WTC11 (cell line): ENCODE measurements at places on chromosomes 2 and 18.
A peak's percentile ranks its signal among the peaks of the same experiment; 100 is the strongest.

- peak; percentile 7 for DNase-seq
Measured at GRCh38 chr2:71530211-71530610, 76.8 kb downstream of the DYSF start.

DNA sequence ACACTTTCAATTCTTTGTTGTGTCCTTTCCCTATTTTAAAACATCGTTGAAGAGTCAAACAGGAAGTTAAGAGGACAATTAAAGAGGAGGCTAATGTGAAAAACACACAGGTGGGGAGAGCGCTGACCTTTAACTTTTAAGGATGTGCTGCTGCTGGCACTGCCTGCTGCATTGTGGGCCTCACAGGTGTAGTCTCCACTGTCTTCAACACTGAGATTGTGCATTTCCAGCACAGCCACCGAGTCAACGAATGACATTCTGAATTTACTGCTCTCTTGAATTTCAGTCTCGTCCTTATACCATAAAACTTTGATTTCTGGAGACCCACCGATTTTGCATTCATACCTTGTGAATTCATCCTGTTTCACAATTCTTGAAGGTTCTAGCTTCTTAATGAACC lies 91.9 kb downstream of the TTN start:
- no peak for DNase-seq

GRCh38 chr18:76866666-76867065 lies 44.3 kb downstream of the ZNF236 start:
- DNase-seq: no peak

- no peak for DNase-seq
Measured at GRCh38 chr2:234512884-234513669, 16.2 kb upstream of the ARL4C start.

DNA sequence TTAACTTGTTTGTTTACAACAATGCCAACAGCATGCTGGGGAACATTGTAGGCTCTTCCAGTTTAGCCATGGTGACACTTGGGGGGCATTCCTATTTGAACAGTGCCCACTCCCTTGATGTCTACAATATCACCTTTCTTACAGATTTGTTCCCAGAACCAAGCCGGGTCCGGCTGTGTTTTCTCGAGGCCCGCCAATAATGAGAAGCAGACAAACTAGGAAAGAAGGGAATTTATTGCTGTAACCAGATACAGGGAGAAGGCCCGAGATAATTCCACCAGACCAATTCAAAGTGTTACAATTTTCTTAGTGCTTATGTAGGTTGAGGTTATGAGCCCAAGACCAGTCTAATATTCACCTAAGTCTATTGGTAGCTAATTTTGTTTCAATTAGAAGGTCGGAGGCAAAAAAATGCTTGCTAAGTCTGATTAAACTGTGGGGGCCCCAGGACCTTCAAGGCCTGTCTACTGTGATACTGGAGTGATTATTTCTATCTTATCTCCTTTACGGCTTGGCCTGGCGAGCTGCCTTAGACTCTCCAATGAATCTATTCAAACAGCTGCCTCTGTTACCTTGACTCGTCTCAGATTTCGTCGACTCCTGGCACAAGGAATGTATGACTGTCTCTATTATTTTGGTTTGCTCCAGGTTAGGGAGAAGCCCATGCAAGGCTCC lies 59.1 kb upstream of the PSME4 start:
- DNase-seq: no peak

DNA sequence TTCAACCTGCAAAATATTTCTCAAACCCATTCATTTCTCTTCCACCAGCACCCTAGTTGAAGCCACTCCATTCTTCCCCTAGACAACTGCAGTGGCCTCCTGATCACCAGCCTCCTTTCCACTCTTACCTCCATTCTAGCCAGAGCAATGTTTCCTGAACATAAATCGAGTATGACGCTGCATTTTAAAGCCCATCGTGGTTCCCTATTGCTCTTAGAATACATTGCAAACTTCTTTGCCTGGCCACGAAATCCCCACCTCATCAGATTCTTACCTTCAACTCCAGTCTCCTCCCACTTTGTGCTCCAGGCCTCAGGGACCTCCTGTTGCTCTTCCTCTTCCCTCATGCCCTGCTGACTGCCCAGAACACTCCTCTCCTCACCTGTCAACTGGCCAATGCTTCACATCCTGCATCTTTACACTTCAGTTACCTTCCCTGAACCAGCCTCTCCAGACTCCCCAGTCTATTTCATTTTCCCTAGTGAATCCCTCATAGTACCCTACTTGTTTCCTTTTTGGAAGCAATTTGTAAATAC lies 176.5 kb upstream of the CTAGE1 start:
- DNase-seq: no peak

DNA sequence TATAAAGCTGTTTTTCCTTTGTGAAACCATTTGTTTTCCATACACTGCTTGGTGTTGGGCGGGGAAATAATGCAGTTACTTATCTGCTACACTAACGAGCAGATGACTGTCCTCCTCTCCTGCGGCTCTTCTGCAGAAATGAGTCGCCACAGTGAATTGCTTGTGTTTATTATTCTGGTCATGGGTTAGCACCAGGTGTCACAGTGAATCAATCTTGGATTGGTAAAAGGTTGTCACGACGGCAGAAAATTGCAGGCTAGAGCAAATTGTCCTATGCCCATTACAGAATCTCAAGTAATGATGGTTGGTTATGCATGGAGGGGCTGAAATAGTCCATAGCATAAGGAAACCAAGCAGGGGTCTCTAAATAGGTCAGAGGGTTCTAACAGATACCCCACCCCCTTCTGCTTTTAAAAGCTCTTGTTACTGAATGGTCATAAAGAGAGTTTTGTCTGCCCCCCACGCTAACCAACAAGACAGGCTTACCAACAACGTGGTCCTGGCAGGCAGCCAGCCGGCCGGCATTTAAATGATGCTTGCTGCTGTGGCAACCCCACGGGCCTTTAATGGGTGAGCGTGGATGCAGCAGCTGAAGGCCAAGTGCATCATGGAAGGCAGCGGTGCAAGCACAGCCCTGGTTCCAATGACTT lies 29.5 kb downstream of the RAB31 start:
- DNase-seq: no peak

DNA sequence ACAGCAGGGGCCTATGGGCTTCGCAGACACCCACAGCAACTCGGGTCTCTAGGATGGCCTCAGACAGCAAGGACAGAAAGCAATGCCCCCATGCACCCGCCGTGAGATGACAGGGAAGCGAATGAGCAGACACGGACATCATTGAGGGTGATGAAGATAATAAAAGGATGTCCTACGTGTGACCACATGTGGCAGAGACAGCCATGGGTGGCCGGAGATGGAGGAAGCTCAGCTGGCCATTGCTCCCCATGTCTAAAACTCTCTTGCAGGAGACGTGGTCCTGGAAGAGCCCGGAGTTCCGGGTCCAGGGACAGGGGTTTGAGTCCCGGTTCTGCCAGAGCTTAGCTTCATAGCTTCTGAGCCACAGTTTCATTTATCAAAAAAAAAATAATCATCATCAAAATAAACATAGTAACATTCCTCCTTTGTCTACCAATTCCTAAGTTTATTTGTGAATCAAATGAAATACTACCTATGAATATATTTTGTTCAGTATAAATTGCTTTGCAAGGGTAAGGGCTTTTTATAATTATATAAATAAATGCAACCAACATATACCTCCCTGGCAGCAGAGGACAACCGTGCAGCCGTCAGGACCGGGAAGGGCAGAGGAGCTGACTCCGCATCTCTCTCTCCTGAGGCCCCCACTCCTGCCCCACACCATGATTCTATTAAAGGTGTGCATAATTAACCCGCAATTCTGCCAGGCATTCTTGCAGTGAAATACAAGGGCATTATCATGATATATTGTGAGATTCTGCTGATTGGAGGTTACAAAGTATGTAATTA lies 401.4 kb upstream of the MYT1L start:
- DNase-seq: no peak

- no peak for DNase-seq
Measured at GRCh38 chr2:220959391-220959802, 612.7 kb downstream of the EPHA4 start.

GRCh38 chr2:200702646-200703118 lies 109.0 kb upstream of the BZW1 start:
- DNase-seq: no peak

DNA sequence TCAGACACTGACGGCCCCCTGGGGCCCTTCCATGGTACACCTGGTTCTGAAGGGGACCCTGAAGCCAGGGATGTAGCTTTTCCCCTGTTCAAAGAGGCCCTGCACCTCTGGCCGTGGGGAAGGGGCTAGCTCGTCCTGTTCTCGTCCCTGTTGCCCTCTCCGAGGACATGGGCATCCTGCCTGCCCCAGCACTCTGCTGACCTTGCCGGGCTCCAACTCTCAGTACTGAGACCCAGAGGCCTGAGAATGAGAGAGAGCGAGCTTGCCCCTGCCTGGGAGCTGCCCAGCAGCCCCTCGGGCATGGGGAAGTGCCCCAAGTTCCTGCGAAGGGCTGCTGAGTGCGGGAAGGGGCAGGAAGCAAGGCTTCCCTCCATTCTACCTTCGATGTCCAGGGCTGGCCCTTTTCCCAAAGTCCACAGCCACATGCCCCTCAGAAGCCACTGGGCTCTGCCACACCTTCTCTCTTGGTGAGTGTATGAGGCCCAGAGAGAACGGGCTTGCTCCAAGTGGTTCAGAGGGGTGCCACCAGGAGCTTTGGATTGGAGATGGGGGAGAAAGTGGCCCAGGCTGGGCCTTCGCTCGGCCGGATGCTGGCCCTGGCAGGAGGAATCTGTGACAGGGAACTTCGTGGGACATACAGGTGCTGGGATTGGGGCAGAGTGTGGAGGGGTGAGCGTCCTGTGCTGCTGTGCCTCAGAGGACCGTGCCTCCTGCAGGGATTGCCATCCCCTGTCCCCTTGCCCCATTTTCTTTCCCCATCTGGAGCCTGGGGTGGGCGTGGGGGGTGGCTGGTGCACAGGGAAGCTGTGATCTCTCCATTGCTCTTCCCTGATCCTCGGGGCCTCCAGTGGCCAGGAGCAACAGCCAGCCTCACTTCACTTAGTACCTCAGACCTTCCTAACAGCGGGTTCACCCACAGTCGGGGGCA lies 50.8 kb downstream of the KCNIP3 start:
- DNase-seq: no peak

DNA sequence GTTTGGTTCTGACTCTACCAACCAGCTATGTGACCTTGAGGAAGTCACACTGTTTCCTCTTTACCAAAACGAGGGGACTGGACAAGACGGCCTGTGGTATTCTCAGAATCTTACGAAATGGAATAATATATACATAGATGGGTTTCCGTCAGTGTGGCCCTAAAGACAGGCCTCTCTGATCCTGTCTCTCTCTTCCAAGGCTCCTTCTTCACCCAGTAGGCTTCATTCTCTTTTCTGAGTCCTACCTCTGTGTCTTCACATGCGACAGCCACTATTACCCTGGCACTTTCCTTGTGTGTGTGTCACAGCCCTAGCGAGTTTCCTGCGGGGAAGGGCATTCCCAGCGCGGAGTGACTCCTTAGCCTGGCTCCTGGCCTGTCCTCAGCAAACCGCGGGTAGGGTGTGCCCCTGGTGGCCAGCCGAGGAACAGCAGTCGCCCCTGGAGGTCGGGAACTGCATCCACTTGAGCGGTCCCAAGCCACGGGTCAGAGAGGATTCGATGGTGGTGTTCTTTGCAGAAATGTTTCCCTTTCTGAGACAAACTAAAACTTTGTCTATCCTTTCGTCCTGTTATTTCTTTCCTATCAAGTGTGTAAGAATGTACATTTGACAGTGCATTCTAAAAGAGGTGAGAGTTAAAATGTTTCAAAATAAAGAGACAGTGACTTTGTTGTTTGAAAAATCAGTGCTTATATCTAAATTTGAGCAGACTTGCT lies 63.3 kb downstream of the RAB31 start:
- peak; percentile 96 for DNase-seq

DNA sequence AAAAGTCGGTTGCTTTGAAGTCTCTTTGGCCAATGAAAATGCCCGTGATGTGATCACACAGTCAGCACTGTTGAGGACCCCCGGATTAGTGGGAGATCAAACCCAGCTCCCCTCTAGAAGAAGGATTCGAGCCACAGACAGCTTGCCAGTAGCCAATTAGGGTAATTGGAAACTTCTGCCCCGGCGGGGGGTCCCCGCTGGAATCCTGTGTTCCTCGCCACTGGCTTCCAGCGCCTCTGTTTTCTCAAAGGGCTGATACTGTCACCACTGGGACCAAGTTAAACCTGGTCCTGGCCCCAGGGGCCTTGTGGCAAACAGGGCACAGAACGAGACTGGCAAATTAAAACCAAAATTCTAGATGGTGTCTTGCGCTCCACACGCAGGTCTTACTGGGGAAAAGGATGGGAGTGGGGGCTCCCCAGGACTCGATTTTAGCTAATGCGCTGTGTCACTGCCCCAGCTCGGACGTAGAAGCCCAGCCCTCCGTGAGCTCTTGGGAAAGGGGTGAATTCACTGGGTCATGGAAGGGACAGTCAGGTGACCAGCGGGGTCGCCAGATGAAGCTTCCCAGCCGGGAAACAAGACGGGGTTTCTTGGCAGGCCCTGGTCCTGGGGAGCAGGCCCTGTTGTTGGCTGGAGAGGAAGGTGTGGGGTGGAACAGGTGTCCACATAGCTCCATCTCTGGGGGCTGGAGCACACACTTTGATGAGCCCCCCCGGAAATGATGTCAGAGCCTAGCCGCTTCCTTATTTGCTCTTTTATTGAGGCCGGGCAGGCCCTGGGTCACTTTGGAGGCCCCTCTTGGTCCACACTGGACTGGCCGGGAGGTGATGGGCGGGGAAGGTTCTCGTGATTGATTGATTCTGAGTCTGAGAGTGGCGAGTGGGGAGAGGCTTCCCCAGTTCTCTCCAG lies 90.2 kb downstream of the SMAD7 start:
- peak; percentile 73 for DNase-seq

DNA sequence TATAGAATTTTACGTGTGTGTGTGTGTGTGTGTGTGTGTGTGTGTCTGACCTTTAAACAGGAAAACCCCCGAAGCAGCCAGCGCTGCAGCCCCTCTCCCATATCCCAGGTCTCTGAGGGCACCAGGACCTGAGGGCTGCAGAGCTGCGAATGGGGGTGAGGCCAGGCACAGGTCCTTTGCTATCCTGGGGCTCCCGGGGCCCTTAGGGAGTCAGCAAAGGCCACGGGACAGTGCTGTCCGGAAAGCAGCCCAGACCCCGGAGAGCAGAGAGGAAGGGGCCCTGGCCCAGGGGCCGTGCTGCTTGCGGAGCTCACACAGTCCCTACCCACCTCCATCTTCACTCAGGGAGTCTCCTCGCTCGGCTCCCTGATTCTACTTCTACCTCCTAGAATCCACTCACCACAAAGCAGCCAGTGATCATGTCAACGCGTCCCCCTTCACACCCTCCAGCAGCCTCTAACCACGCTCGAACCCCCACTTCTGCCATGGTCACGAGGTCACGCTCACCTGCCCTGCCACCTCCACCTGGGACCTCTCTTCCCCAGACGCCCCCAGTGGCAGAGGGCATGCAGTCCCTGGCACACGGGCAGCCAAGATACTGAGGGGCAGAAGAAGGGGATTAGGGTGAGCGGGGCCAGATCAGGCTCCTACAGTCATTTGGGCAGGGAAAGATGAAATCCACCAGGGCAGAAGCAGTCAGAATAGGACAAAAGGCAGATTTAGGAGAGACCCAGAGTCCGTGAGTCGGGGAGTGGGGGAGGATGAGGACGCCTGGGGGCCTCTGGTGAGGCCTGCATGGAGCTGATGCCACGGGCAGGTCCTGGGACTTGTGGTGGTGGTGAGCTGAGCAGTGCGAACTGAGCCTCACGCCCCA lies 86.7 kb downstream of the USP40 start:
- no peak for DNase-seq

GRCh38 chr2:105243961-105244360 lies 2.4 kb downstream of the GPR45 start:
- peak; percentile 67 for DNase-seq
